ENCODE measurements at places on chromosomes 7 and 10.

DNA sequence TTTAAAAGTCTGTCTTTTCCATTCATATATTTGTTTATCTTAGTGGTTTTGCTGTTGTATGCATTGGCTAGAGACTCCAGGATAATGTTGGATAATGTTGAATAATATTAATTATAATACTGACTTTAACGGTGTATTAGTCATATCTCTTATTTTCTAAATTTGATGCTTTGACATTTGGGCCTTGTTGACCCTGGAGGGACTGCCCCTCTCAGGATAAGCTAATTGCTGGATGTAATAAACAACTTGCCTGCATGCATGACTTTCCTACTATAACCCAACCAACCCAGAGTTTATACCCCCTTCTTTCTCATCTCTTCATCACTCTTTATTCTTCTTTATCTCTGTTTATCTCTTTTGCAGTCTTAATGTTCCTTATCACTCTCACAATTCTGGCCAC is 90.9 kb upstream of the ABI1 start:
- no peak for DNase-seq

- DNase-seq: no peak
Measured at GRCh38 chr10:34861293-34862021, 46.4 kb upstream of the PARD3 start.

GRCh38 chr10:7409732-7410168 is 1.1 kb downstream of the SFMBT2 start:
- DNase-seq: peak; percentile 45

GRCh38 chr7:27251136-27251651 is 8.6 kb downstream of the EVX1 start:
- no peak for DNase-seq

DNA sequence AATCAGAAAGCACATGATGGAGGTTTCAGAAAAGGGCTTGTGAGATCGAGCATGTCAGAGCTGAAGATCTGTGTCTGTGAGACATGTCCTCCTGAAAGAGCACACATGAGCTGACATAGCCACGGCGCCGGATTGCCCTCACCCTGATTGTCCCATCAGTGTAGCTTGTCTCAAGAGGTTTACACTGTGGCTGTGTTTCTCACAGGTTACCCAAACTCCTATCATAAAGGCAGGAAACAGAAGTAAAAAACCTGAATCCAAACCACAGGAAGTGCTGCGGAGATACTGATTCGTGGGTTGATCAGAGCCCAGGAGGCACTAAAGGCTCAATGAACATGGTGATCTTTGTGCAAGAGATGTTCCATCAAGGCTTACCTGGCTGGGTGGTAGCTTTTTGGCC is 3.9 kb upstream of the ATP6V0E2 start:
- no peak for DNase-seq
